Fibroblast of the aortic adventitia (primary cell): ENCODE measurements at places on chromosomes 6 and 20.
A peak's percentile ranks its signal among the peaks of the same experiment; 100 is the strongest.

DNA sequence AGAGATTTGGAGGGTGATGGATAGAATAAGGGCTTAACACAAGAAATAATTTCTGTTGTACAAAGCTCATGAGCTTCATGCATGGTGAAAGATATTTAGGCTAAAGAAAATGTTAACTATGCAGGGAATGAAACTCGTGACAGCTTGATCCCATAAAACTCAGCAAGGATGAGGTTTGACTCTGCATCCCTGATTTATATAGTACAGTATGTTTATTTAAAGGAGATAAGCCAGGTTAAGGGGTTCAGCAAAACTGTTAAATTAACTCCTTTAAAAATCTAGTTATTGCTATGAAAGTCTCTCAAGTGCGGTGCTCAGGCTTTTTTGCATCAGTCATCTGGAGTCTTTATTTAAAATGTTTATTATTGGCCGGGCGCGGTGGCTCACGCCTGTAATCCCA, 326.4 kb downstream of the LAMA2 start:
- DNase-seq = peak; percentile 6

- peak; percentile 7 for DNase-seq
Measured at GRCh38 chr6:110566346-110567125, 90.1 kb upstream of the SLC22A16 start.

GRCh38 chr6:167349631-167350274, 24.9 kb downstream of the TTLL2 start:
- DNase-seq = no peak

DNA sequence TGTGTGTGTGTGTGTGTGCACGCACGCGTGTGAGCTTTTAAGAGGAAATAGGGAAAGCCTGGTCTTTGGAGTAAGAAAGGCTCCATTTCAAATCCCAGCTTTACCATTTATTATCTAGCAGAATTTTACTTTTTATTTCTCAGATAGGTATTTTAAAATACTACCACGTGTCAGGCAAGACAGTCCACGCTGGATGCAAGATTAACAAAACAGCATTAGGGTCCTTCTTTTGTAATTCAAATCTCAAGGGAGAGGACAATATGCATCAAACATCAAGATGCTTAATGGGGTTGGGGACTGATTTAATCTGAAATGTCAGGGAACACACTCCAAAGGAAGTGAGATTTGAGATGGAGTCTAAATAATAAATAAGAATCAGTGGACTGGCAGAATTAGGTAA, 768.8 kb downstream of the PHF3 start:
- no peak for DNase-seq

DNA sequence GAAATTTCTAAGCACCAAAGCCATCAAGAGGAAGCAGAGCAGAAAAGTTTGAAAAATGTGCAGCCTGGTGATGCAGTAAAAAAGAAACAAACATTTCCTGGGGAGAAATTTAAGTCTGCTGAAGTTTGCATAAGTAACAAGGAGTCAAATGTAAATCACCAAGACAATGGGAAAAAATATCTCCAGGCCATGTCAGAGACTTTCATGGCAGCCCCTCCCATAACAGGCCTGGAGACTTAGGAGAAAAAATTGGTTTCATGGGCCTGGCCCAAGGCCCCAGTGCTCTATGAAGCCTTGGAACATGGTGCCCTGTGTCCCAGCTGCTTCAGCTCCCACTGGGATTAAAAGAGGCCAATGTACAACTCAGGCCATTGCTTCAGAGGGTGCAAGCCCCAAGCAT, 30.1 kb upstream of the EPM2A start:
- DNase-seq = no peak

DNA sequence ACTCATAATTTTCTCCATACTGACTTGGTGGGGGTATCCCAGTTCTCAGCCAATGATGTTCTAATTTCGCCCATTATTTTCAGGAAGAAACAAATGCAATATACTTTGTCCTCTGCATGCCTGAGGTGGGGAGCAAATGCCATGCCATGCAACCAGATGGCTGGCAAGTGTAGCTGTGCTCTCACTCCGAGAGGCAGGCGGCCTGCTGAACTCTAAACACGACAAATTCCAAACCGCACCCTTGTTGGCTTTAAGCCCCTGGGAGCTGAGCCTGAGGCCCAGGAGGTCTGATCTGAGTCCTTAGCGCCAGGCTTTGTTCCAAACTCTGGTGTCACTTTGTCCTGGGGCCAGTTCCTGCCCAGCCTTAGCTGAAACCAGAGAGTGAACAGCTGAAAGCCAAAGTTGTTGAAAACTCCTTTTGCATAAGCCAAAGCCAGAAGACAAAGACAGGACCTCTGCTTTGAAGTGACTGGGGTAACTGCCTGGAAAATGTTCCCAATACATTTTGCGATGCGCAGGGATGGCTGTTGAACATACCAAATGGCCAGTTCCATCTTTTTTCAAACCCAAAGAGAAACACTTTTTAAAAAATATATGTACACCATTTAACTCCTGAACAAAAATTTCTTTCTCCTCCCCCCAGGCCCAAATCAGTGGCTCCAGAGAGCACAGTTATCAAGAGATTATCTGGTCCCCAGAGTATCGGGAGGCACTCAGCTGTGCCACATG, 46.2 kb downstream of the TTI1 start:
- DNase-seq = peak; percentile 60
